ENCODE measurements at places on chromosomes 4 and X. TPM values are rescaled to one million over a fixed set of nuclear protein-coding genes. Genes with fewer than 3 reads are reported as not detected.
A peak's percentile ranks its signal among the peaks of the same experiment; 100 is the strongest.

The BTK gene
- not detected for total RNA-seq

The IL21 gene
- total RNA-seq = 0.69 TPM

The NEUROG2 gene
- not detected for total RNA-seq

The AKAP14 gene
- total RNA-seq = not detected

The YY2 gene
- total RNA-seq = 1.5 TPM

The MOSPD2 gene
- 16.5 TPM for total RNA-seq

The ITM2A gene
- total RNA-seq = 185 TPM

The TSPAN7 gene
- total RNA-seq = 0.12 TPM

The IQCM gene
- not detected for total RNA-seq

DNA sequence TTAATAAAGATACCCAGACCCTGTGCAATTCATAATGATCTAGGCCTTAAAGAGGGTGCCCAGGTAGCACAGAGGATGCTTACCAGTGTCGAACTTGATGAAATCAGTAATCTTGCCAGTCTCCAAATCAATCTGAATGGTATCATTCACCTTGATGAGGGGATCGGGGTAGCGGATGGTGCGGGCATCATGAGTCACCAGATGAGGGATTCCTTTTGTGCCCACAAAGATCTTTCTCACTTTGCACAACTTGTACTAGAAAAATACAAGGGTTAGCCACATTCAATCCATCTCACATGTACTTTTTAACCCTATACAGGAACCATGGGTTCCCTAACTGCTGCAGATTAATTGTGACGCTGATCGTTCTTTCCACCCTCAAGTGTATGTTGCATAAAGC lies 3.3 kb downstream of the RPS4X start:
- peak overlapping the region; percentile 81 for H3K4me3 ChIP-seq
- no peak for DNase-seq
- peaks cover 46% of the 10 kb centered on the region for H3K36me3 ChIP-seq
- no peaks in the 10 kb centered on the region for H3K27me3 ChIP-seq

- H3K4me3 ChIP-seq = no peak overlapping the region
- no peaks in the 10 kb centered on the region for H3K36me3 ChIP-seq
Measured at GRCh38 chrX:69238887-69239231, 73.6 kb upstream of the PJA1 start.

- H3K27me3 ChIP-seq = peaks cover 2% of the 10 kb centered on the region
- no peak overlapping the region for H3K27ac ChIP-seq
- DNase-seq = no peak
- H3K4me3 ChIP-seq = no peak overlapping the region
Measured at GRCh38 chr4:182819751-182820150, 97.4 kb downstream of the DCTD start.

DNA sequence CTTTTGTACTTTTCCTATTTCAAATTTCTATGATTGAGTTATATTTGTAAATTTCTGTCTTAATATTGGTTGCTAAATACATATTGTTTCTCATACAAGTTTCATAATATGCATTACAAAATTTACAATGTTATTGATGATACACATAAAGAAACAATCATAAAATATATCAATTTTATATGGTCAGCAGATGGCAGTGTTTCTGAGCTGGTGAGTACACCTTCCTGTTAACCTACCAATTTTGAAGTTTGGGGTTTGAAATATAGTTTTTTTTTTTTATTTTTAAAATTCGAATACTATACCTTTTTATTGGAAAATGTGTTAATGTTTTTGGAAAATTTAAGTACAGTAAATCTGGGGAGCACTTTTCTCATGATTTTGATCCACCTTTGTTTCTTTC lies 1953.1 kb upstream of the ADGRL3 start:
- no peak overlapping the region for H3K4me3 ChIP-seq
- H3K27me3 ChIP-seq = no peaks in the 10 kb centered on the region
- no peak for DNase-seq
- peaks cover 2% of the 10 kb centered on the region for H3K4me1 ChIP-seq

GRCh38 chr4:120694973-120695372 lies 227.6 kb downstream of the PRDM5 start:
- H3K36me3 ChIP-seq = no peaks in the 10 kb centered on the region
- no peak overlapping the region for H3K27ac ChIP-seq
- H3K4me1 ChIP-seq = no peaks in the 10 kb centered on the region

DNA sequence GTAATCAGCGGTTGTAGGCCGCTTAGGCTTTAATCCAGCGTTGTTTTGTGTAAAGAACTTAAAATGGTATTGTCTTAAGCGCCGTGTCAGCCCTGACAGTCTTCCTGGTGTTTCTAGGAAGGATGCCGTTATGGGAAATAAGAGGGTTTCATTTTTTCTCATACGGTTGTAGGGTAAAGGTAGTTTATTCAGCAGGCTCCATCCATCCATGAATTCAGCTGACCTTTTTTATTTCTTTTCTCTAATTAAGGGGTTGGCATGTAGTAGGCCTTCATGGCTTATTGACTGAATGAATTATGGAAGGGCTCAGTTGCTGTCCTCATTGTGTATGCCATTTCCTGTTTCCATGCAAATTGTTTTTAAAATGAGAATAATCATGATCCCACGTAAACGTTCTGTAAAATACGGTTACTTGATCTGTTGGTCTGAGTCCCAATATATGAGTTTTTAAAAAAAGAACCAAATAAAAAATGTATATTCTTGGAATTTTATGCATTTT lies 693 bp downstream of the OCIAD1 start:
- no peak for DNase-seq
- H3K36me3 ChIP-seq = peaks cover 27% of the 10 kb centered on the region
- peak overlapping the region; percentile 98 for H3K4me3 ChIP-seq
- H3K27me3 ChIP-seq = no peaks in the 10 kb centered on the region
- peaks cover 31% of the 10 kb centered on the region for H3K4me1 ChIP-seq
- peak overlapping the region; percentile 100 for H3K27ac ChIP-seq

DNA sequence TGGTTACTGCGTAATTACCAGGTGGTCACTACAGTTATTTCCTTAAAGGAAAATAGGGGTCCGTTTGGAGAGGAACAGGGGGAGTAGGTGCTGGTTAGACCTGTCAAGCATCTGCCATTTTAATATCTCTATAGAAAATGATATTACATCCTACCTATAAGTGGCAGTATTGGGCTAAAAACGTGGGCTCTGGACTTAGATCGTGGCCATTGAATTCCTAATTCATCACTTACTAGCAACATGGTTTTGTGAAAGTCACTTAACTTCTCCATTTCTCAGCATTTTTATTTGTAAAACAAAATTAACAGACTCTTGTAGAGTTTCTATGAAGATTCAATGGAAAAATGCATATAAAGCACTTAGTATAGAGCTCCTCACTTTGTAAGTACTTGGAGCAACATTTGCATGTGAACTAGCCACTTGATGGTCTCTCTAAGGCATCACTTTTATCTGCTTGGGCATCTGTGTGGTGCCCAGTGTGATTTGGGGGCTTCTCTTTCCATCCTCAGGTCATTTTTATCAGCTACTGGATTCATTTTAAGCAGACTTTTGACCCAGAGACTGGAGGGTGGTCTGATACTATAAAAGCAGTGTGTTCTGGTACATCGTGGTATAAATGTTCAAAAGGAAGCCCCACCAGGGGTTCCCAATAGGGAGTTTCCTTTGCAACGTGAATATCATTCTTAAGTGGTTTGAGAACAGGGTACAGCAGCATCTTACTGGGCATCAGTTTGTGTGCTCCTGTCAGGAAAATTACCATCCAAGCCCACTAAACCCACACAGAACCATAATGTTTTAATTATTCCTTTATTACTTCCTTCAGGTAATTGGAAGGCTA lies 42.7 kb upstream of the RASSF6 start:
- DNase-seq = no peak
- no peaks in the 10 kb centered on the region for H3K27me3 ChIP-seq
- H3K4me1 ChIP-seq = no peaks in the 10 kb centered on the region
- no peaks in the 10 kb centered on the region for H3K36me3 ChIP-seq
- H3K4me3 ChIP-seq = no peak overlapping the region

DNA sequence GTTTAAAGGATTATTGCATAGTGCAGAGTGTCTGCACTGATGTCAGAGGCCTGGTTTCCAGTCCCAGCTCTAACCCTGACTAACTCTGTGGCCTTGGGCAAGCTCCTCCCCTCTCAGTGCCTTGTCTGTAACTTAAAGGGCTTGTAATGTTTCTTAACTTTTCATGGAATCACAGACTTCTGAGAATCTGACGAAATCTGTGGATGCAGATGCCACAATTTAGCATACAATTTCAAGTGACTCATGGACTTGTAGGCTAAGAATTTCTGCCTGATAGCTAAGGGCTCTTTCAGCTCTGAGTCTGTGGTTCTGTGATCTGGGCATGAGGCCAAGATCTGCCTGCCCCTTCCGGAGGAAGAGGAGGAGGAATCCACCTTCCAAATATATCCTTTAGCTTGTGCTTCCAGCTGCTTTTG lies 236.9 kb downstream of the AR start:
- DNase-seq = no peak
- no peak overlapping the region for H3K4me3 ChIP-seq
- H3K27ac ChIP-seq = no peak overlapping the region

GRCh38 chr4:168248176-168248710 lies 70.3 kb downstream of the DDX60 start:
- no peaks in the 10 kb centered on the region for H3K4me1 ChIP-seq
- H3K27me3 ChIP-seq = no peaks in the 10 kb centered on the region
- no peak for DNase-seq
- peaks cover 80% of the 10 kb centered on the region for H3K36me3 ChIP-seq
- no peak overlapping the region for H3K27ac ChIP-seq

DNA sequence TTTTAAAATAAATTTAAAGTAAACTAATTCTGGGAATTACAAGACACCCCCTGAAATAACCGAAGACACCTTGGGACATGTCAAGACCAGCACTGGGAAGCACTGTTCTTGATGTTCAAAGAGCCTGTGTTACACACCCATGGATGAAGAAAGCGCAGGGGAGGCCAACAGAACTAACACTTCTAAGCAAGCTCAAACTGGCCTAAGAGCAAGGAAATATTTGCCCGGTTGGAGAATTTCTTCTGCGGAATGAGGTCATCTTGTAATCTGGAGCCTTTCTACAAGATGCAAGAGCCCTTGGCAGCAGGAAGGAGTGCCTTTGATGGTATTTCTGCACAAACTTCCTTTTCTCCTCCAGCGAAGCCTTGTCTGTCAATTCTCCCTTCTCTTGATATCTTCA lies 9.3 kb upstream of the EFHC2 start:
- no peak for DNase-seq
- no peak overlapping the region for H3K4me3 ChIP-seq
- no peaks in the 10 kb centered on the region for H3K36me3 ChIP-seq
- H3K27ac ChIP-seq = no peak overlapping the region
- H3K27me3 ChIP-seq = no peaks in the 10 kb centered on the region

DNA sequence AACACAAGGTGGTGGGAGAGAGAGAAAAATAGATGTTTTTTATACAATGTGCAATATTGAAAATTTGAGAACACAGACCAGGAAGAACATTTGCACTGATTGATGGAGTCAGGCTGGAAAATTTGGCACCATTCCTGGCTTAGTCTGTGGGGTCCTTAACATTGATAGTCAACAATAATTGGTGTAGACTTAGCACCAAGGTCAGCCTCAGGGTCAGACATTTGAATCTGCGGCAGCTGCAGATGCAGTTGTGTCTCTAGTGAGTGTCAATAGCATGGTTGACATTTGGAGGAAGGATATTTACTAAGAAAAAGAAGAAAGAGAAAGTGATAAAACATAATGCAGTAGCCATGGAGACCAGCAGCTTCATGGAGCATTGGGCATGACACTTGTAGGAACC lies 31.5 kb upstream of the GLRA3 start:
- no peaks in the 10 kb centered on the region for H3K4me1 ChIP-seq
- DNase-seq = no peak

GRCh38 chr4:6686104-6686787 lies 7.4 kb upstream of the S100P start:
- peak overlapping the region; percentile 46 for H3K27ac ChIP-seq
- H3K36me3 ChIP-seq = peaks cover 33% of the 10 kb centered on the region
- peaks cover 61% of the 10 kb centered on the region for H3K4me1 ChIP-seq
- no peaks in the 10 kb centered on the region for H3K27me3 ChIP-seq

- peak overlapping the region; percentile 72 for H3K27ac ChIP-seq
- peaks cover 13% of the 10 kb centered on the region for H3K36me3 ChIP-seq
- H3K4me1 ChIP-seq = peaks cover 20% of the 10 kb centered on the region
- no peaks in the 10 kb centered on the region for H3K27me3 ChIP-seq
Measured at GRCh38 chrX:154408659-154409221, 314 bp downstream of the DNASE1L1 start.

GRCh38 chr4:63226229-63226628 lies 1183.0 kb downstream of the TECRL start:
- H3K4me1 ChIP-seq = no peaks in the 10 kb centered on the region
- no peak overlapping the region for H3K27ac ChIP-seq
- no peaks in the 10 kb centered on the region for H3K27me3 ChIP-seq
- no peak for DNase-seq
- H3K36me3 ChIP-seq = no peaks in the 10 kb centered on the region

DNA sequence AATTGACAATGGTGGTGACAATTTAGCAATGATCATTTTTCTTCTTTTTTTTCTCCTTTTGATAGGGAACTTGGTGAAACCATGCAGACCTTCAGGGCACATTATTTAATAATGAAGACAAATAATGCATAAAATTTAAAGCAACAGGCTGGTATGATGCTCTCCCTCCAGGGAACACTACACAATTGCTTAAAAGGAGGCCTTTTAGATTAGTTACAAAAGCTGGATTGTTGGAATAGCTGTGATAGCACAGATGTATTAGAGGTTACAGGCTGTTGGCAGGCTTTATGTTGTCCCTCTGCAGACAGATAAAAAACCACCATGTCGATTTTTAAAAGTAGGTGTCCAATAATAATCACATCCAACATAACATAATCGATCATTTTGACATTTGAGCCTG lies 307.0 kb downstream of the ADGRL3 start:
- H3K4me1 ChIP-seq = no peaks in the 10 kb centered on the region
- H3K36me3 ChIP-seq = no peaks in the 10 kb centered on the region
- H3K27me3 ChIP-seq = no peaks in the 10 kb centered on the region
- no peak for DNase-seq

DNA sequence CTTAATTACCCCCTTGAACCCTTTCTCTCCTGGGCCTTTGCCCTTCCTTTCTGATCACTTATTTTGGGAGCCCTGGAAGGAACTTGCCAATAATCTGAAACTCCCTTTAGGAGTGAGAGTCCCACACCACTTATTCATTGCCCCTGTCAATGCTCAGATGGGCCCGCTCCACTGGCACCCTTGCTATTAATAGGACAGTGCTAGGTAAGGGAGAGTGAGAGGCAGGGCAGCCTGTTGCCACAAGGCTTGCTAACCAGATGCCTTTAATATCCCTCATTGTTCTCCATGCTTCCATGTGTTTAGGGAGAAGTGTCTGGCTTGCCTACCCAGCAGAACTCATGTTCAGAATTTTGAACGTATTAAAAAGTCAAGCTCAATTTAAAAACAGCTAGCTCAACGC lies 1.7 kb upstream of the NHS start:
- H3K27ac ChIP-seq = no peak overlapping the region
- DNase-seq = no peak
- H3K36me3 ChIP-seq = no peaks in the 10 kb centered on the region
- H3K4me3 ChIP-seq = no peak overlapping the region

GRCh38 chr4:141220271-141220670 lies 424 bp upstream of the ZNF330 start:
- H3K27ac ChIP-seq = peak overlapping the region; percentile 99
- peaks cover 5% of the 10 kb centered on the region for H3K27me3 ChIP-seq
- H3K4me1 ChIP-seq = peaks cover 41% of the 10 kb centered on the region
- peaks cover 19% of the 10 kb centered on the region for H3K36me3 ChIP-seq
- no peak for DNase-seq
